Endothelial cell of umbilical vein (primary cell): ENCODE measurements at places on chromosomes 2 and 18.

DNA sequence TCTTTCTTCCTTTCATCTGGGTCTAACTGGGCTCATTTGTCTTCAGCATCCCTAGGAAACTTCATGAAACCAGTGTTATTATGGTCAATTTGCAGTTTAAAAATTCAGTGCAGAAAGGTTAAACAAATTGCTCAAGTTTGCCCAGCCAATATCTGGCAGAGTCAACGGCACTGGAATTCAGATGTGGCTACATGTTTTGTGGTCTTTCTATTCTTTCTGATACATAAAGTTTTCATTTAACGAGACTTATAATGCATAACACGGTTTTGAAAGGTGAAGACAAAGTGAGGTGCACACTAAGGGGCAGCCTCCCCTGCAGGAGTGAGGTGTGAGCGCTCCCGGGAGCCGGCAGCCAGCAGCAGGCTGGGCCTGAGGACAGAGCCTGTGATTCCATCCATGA is 164.6 kb downstream of the RTP5 start:
- no peak for DNase-seq
- no peaks in the 10 kb centered on the region for H3K27me3 ChIP-seq
- H3K36me3 ChIP-seq = no peaks in the 10 kb centered on the region

DNA sequence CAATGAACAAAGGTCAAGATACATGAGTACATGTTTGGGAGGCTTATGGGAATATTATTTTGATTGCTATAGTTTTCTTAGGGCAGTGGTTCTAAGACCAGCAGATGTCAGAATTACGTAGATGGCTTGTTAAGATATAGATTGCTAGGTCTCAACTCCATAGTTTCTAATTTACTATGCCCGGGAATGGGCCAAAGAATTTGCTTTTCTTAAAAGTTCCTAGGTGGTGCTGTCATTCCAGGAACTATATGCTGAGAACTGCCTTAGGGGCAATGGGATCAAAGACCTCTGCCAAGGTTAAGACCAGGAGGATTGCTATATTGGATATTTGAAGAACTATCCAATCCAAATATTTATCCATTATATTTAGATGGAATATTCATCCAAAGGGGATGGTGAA is 141.8 kb downstream of the FSIP2 start:
- no peaks in the 10 kb centered on the region for H3K4me1 ChIP-seq
- DNase-seq = no peak
- no peak overlapping the region for H3K27ac ChIP-seq
- no peak overlapping the region for H3K4me3 ChIP-seq

GRCh38 chr2:159921752-159922404 is 123.9 kb upstream of the CD302 start:
- no peak overlapping the region for H3K27ac ChIP-seq
- H3K4me3 ChIP-seq = no peak overlapping the region
- H3K27me3 ChIP-seq = no peaks in the 10 kb centered on the region
- no peaks in the 10 kb centered on the region for H3K36me3 ChIP-seq

GRCh38 chr2:151200844-151201243 is 60.8 kb downstream of the RBM43 start:
- no peak overlapping the region for H3K27ac ChIP-seq
- H3K4me3 ChIP-seq = no peak overlapping the region
- H3K36me3 ChIP-seq = no peaks in the 10 kb centered on the region
- DNase-seq = no peak
- H3K4me1 ChIP-seq = no peaks in the 10 kb centered on the region

GRCh38 chr2:168422584-168422983 is 33.5 kb upstream of the CERS6 start:
- H3K27me3 ChIP-seq = no peaks in the 10 kb centered on the region
- no peaks in the 10 kb centered on the region for H3K4me1 ChIP-seq
- H3K27ac ChIP-seq = no peak overlapping the region
- H3K36me3 ChIP-seq = no peaks in the 10 kb centered on the region
- no peak for DNase-seq
